ENCODE measurements at places on chromosomes 4 and X.

DNA sequence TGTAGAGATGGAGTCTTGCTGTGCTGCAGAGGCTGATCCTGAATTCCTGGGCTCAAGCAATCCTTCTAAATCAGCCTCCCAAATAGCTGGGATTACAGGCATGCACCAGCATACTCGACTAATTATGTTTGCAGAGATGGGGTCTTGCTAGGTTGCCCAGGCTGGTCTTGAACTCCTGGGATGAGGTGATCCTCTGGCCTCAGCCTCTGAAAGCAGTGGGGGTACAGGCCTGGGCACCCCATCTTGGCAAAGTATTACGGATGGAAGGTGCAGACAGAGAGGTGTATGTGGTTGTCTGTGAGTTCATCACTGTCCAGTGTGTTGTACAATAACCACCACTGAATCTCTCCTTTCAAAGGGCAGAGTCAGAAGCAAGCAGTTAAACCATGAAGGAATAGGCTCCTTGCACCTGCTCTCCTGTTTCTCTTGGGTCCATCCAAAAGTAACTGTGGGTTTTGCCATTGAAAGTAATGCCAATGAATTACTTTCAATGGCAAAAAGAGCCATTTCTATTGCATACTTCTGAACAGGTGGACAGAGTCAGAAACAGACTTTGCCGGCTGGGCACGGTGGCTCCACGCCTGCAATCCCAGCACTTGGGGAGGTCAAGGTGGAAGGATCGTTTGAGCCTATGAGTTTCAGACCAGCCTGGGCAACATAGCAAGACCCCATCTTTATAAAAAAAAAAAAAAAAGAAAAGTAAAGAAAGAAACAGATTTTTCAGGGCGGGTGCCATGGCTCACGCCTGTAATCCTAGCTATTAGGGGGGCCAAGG is 7.0 kb upstream of the AKAP17A start:
- DNase-seq: no peak

DNA sequence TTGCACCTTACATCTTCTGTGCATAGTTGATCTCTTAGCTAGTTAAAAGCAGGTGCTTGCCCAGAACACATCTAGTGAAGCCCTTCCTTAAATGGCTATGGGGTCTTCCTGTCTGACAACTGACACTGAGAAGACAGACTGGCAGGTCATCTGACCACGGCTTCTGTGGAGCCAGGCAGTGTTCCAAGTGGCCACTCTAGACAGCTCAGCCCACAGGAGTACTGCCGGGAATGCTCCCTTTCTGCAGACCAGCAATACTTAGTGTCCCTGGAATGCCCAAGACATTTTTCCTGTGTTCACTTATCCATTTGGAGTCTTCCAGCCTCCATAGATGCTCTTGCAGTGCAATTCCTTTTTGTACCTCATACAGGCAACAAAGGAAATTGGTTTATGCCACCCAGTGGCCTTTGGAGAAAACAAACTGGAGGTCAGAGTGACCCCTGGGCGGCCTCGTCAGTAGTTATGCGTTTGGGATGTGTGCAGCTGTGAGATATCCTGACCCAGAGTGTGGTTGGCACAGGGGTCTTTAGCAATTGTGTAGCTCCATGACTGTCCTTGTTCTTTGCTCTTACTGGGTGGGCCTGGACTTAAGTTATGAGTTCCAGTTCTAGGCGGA is 335.5 kb downstream of the ARHGAP10 start:
- no peak for DNase-seq

GRCh38 chrX:131816551-131817136 is 206.5 kb upstream of the STK26 start:
- DNase-seq: peak; percentile 92

GRCh38 chr4:94240384-94240783 is 32.7 kb downstream of the SMARCAD1 start:
- no peak for DNase-seq

GRCh38 chr4:127759228-127759820 is 22.8 kb upstream of the HSPA4L start:
- no peak for DNase-seq

GRCh38 chr4:183321516-183321915 is 710 bp downstream of the CLDN24 start:
- DNase-seq: no peak

DNA sequence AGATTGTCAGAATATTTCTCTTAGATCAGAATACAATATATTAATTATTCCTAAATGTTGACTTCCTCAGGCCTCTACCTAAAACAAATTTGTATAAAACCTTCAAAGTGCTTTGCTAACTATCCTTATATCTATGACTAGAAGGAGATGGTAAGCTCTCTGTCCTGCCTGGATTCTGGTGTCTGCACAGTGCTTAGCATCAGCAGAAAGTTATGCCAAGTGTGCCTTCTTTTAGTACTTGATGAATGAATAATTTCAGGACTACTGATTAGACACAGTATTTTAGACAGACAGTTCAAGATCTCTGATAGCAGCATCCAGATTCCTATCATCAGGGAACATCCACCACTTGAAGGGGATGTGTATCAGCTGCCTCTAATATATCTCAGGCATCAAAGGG is 242.4 kb upstream of the TLL1 start:
- DNase-seq: no peak

DNA sequence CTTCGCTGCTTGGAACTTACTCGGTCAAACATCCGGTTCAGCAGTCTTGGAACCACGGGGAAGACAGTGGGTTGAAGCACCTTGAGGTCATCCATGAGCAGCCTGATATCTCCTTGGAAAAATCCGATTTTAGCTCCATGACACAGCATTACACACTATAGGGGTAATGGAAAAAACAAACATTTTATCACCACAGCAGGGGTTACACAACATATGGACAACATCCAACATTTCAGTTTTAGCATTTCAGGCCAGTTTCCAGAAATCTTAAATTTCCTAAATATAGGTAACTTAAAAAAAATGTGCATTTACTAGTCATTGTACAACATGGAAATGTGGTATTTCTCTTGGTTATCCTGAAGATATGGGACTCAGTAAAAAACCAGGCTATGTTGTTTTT is 34.4 kb upstream of the CENPU start:
- no peak for DNase-seq

GRCh38 chr4:67575232-67576058 is 16.9 kb downstream of the STAP1 start:
- DNase-seq: no peak

DNA sequence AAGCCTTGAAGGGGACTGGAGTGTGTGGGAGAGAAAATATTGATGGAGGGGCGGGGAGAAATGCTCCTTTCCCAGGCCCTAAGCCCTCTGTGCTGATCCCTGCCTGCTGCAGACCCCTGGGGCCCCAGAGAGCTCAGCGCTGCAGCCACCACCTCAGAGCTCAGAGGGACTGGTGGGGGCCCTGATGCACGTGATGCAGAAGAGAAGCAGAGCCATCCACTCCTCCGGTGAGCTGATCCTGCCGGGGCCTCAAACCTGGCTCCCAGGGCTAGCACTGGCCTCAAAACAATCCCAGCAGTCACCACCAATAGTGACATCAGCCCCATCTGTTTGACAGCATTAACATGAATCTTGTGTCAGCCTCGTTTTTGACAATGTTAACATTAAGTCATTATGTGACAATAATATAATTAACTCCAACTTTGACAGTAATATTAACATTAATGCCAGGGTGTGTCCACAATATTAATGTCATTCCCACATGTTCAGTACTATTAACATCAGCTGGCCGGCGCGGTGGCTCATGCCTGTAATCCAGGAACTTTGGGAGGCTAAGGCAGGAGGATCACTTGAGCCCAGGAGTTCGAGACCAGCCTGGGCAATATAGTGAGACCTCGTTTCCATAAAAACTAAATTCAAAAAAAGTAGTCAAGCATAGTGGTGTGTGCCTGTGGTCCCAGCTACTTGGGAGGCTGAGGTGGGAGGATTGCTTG is 5.8 kb downstream of the WAS start:
- no peak for DNase-seq

GRCh38 chr4:90254357-90254756 is 127.2 kb downstream of the CCSER1 start:
- DNase-seq: no peak

DNA sequence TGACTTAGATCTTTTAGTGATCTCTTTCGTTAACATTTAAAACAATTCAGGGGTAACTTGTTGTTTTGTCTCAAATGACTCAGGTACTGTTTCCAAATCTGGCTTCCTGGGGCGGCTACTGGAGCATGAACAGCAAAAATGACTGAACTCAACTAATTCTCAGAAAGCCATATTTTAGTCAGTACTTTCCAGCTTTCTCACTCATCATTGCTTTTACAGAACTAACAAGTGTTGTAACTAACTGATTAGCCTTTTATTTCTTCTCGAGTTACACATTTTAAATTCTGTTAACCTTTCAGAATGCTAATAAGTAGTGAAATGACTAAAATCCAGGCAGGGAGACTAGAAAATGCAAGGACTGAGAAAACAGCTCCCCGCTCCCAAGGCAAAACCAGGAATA is 55.3 kb downstream of the JADE3 start:
- no peak for DNase-seq

- DNase-seq: no peak
Measured at GRCh38 chrX:129750971-129751370, 12.2 kb downstream of the XPNPEP2 start.

- no peak for DNase-seq
Measured at GRCh38 chr4:143313521-143313920, 23.2 kb upstream of the GAB1 start.

DNA sequence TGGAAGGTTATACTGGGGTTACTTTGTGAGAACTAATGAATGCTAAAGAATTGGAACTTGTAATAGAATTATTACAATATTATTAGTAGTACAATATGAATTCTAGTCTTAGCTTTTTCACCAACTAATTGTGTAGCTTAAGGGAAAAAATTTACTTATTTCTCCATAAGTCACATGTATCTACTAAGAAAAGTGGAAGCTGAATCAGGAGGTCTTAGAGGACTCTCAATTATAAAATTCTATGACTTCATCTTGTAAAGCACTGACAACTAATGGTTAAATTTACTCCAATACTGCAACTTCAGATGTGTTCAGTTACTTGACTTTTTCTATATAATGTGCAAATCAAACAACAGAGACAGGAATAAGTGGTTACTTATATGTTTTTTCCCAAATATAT is 899 bp upstream of the TMPRSS11D start:
- no peak for DNase-seq

Data from vagina (tissue), 2 donors.